ENCODE measurements at places on chromosomes 2 and 18.

DNA sequence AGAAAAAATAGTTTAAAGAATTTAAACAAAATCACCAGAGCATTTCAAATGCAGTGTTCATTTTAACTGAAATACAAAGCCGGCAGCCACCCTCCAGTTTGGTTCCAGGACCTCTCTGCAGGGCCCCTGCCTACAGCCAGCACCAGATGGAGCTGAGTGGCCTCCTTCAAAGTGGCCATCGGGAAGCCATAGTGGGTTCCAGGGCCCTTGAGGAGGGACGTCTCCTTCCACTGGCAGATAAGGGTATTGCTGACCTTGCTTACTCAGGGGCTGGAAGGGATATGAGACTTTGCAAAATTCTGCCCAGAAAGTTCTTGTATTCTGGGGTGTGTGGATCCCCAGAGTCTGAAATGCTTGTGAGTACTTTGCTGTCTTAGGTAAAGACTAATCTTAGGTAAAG lies 205.2 kb upstream of the APCDD1 start:
- no peak for DNase-seq

DNA sequence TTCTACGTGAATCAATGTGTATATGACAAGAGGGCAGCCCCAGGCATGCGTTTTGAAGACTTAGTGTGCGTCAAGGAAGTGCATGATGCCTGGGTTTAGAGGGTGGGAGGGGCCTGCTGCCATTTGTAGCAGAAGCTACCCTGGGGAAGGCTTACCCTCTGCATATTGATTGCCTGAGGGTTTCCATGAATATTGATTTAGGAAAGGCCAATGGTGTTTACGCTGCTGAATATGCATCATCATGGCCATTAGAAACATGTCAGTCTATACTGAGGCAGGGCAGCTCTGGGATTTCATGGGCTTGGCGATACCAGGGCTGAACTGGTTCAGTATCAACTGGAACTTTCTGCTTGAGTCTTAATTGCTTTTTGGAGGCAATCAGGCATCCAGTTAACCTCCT lies 259.3 kb downstream of the DCDC2C start:
- no peak for DNase-seq

- no peak for DNase-seq
Observed at GRCh38 chr2:25623361-25623760, 50.0 kb downstream of the DTNB start.

DNA sequence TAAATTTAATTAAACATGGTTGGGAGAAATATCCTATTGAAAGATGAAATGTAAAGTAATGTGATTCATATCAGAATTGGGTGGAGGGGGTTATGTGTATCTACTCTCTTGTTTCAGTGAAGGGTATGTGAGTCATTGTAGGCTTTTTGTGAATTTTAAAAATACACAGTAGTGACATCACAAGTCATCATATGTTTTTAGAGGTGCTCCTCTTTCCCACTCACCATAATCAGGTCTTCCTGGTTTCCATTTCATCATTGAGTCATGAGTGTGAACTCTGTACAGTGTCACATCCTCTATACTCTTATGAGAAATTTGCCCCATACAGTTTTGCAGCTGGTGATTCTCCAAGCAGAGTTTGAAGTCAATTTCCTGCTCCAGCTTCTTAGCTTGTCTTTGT lies 18.8 kb downstream of the FSIP2 start:
- no peak for DNase-seq

DNA sequence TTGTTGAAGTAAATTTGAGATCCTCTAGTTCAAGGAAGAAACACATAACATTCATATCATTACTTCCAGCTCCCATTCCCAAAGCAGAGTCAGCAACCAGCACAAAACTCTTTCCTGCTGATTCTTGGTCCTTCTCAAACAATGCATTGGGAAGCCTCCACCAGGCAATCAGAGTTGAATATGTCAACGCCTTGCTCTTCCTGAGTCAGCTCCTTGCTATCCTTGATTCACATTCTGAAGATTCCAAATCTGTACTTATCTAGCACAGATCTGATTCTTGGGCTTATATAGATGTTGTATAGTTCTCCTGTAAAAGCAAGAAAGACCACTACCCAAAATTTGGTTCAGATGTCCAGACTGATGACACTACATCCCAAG lies 29.6 kb downstream of the CFAP210 start:
- no peak for DNase-seq

DNA sequence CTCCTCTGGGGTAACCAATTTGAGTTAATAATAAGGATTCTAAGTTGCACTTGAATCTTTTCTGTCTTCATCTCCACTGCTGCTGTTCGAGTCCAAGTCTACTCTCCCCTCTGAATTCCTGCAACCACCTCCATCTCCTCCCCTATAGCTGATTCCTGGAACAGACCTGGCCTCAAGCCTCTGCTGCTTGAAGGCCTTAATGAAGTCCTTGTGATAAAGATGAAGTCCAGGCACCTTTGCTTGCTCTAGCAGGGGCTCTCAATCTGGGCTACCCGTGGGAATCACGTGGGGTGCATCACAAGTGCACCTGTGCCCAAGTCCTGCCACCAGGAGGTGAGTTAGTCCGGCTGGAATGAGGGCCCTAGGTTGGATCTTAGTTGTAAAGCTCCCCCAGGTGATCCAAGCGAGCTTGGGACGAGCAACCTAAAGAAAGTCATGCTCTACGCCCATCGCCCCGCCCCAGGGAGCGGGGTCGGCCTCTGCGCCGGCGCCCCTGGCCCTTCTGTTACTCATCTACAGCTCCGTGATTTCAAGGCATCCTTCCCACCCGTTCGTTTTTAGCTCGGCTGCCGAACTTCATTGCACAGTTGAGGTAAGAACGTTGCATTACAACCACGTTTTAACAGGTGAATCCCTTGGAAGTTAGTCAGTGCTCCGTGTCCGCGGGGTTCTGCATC lies 905 bp upstream of the IAH1 start:
- no peak for DNase-seq

GRCh38 chr2:36633470-36634092 lies 35.6 kb upstream of the FEZ2 start:
- no peak for DNase-seq

DNA sequence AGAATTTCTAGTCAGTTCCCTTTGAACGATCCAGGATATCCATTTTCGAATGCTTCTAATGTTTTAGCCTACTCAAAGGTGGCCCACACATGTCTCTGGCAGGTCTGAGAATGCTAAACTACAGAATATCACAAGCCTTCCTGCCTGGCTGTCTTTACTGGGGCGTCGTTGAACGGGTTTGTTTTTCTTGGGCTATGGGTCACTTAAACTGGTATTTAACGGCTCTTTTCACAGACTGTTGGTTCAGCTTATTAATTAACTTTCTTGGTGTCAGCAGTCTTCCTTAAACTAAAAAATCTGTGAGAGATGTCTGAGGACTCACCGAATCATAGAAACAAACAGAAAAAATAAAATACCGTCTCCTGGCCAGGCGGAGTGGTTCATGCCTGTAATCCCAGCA lies 563.2 kb upstream of the NRP2 start:
- no peak for DNase-seq

GRCh38 chr2:241957276-241957675 lies 87.7 kb downstream of the RTP5 start:
- no peak for DNase-seq

Data from endothelial cell (in vitro differentiated cells).